ENCODE measurements at places on chromosomes 13 and 19. TPM values are rescaled to one million over a fixed set of nuclear protein-coding genes. Genes with fewer than 3 reads are reported as not detected.

SIGLEC6 gene
- total RNA-seq, result 0.25 TPM

- no peaks in the 10 kb centered on the region for H3K27me3 ChIP-seq
- H3K4me1 ChIP-seq, result peaks cover 7% of the 10 kb centered on the region
- no peaks in the 10 kb centered on the region for H3K36me3 ChIP-seq
Measured at GRCh38 chr19:34835631-34836351, 62.8 kb upstream of the ZNF599 start.

DNA sequence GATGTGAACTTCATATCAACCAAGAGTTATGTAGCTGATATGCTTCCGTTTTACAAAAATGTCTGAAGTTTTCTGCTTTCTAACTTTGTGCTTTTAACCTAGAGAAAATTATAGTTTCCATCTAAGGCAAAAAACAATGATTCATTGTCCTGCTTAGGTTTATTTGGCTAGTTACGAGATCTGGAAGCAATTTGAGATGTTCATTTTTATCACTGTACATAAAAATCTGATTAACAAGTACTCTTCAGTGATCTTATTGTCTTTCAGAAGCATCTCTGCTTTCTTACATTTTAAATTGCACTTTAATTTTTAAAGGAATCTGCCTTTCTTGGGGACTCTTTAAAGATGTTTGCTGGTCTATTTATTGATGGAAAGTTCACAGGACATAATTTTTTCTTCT, 188.1 kb downstream of the RFC3 start:
- no peak overlapping the region for H3K4me3 ChIP-seq
- no peak for DNase-seq
- H3K27me3 ChIP-seq, result no peaks in the 10 kb centered on the region

- H3K27me3 ChIP-seq, result no peaks in the 10 kb centered on the region
- H3K4me1 ChIP-seq, result no peaks in the 10 kb centered on the region
- no peak overlapping the region for H3K27ac ChIP-seq
- H3K4me3 ChIP-seq, result no peak overlapping the region
Measured at GRCh38 chr13:112170823-112171569, 104.0 kb downstream of the SOX1 start.

- no peaks in the 10 kb centered on the region for H3K36me3 ChIP-seq
- no peak overlapping the region for H3K4me3 ChIP-seq
- DNase-seq, result no peak
- H3K27ac ChIP-seq, result no peak overlapping the region
Measured at GRCh38 chr13:26019881-26020870, 31.6 kb downstream of the SHISA2 start.

DNA sequence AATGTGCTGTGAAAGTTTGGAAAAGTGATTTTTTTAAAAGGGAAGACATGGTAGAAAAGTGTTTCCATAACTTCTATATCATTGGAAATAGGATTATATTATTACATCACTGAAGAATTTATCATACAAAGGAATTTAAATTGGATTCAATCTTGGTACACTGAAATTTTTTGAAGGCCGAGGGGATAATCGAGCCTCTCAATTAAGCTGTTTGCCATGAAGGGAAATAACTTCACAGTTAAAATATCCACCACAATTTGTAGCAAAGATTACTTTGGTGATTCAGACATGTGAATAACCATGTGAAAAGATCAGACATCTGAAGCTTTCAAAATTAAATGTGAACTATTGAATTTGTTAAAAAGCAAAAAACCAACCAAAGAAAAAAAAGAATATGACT, 215.3 kb downstream of the KLF5 start:
- no peak overlapping the region for H3K27ac ChIP-seq
- DNase-seq, result no peak
- H3K36me3 ChIP-seq, result no peaks in the 10 kb centered on the region
- no peak overlapping the region for H3K4me3 ChIP-seq
- H3K27me3 ChIP-seq, result no peaks in the 10 kb centered on the region
- H3K4me1 ChIP-seq, result no peaks in the 10 kb centered on the region

GRCh38 chr19:49441960-49442350, 628 bp upstream of the SLC17A7 start:
- no peak for DNase-seq
- H3K27me3 ChIP-seq, result peaks cover 46% of the 10 kb centered on the region
- peaks cover 5% of the 10 kb centered on the region for H3K36me3 ChIP-seq
- H3K4me3 ChIP-seq, result no peak overlapping the region
- H3K4me1 ChIP-seq, result peaks cover 33% of the 10 kb centered on the region

DNA sequence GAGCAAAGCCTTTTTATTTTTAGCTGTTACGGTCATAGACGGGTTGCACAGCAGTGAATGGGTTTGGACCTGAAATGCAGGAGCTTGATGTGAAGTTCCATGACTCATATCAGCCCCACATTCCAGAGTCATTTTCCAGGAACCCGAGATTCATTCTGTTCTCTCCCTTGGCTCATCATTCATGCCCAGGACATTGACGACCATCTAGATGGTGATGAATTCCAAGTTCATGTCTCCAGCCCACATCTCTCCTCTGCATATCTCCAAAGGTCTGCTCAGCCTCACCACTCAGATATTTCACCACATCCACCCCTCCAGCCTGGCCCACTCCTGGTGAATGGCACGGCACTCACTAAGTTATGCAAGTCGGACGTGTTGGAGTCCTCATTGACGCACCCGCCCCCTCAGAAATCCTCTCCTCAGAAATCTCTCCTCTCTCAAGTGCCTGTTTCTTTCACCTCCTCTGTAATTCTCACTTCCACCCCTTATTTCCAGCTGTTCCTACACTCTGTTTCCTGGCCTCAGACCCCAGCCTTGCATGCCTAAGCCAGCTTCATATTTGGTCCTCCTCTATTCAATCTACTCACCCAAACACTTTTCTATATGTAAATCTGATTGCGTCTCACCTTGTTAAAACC, 83.1 kb downstream of the ALOX5AP start:
- no peak overlapping the region for H3K27ac ChIP-seq
- no peak overlapping the region for H3K4me3 ChIP-seq
- DNase-seq, result no peak

All from natural killer cell (primary cell).